SHP77 (cell line): ENCODE measurements at places on chromosomes 2 and 18.

GRCh38 chr2:157158111-157158510 is 99.4 kb upstream of the GALNT5 start:
- DNase-seq = no peak

GRCh38 chr2:157592948-157593347 is 35.7 kb downstream of the ACVR1C start:
- DNase-seq = no peak

- no peak for DNase-seq
These were observed 106.3 kb downstream of the LDLRAD4 start for GRCh38 chr18:13324880-13325279.

DNA sequence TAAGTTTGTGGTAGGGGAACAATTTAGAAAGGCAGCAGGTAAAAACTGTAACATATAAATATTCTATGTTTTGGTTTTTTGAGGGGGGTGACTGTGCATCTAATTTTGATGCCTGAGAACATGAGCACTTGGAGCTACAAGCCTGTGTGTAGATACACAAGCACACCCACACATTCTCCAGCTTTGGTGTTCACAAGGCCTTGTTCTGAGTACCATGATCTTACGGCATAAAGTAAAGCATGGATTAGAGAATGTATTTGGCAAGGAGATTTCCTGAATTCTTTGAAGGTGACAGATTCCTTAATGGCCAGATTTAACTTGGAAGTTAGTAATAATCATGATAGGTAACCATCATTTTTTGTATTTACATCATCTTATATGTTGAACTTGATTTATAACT is 42.7 kb downstream of the MAP3K20 start:
- no peak for DNase-seq

GRCh38 chr2:36701918-36702317 is 5.4 kb downstream of the VIT start:
- DNase-seq = no peak

DNA sequence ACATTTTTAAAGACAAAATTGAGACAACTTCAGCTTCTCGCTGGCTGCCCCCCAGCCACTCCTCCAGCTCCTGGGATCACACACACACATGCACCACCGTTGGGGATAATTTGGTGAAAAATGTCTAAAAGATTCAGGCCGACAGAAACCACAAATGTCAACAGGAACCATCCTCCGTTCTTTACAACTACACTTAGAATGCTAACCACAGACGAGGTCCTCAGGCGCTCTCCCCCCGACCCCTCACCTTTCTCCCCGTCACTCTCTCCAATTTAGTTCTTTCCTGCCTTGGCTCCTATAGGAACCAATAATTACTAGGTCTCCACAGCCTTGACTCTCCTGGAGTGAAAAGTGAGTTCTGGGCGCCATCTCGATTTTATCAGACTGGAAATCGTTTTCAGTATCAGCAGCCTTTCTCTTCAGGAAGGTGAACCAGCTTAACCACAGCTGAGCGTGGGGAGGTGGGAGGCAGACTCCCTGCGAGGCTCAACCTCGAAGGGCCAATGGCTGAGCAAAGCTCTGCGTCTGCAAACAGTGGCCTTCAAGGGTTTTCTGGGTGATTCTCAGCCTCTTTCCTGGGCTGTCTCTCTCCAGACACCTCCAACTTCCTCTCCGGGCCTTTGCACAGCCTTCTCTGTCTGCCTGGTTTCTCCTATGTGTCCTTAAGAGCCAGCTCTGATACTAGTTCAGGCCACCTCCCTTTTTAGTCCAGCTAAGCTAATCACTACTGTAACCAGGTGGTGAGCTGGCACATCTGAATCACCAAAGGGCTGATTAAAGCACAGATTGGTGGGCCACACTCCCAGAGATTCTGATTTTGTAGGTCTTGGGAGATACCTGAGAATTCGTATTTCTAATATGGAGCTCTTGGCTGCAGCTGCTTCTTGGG is 115.7 kb upstream of the COPS8 start:
- no peak for DNase-seq
